ENCODE measurements at places on chromosomes 2 and 18.
A peak's percentile ranks its signal among the peaks of the same experiment; 100 is the strongest.

- DNase-seq: no peak
Measured at GRCh38 chr2:230000118-230000841, 68.4 kb downstream of the SLC16A14 start.

GRCh38 chr18:36536426-36536825 lies 238.9 kb downstream of the FHOD3 start:
- DNase-seq: no peak

DNA sequence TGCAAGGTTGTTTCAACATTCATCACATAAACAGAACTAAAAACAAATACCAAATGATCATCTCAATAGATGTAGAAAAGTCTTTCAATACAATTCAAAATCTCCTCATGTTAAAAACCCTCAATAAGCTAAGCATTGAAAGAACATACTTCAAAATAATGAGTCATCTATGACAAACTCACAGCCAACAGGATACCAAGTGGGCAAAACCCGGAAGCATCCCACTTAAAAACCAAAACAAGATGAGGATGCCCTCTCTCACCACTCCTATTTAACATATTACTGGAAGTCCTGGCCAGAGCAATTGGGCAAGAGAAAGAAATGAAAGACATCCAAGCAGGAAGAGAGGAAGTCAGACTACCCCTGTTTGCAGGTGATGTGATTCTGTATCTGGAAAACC lies 992.2 kb upstream of the PIK3C3 start:
- no peak for DNase-seq

- DNase-seq: no peak
Measured at GRCh38 chr18:24006712-24007313, 7.7 kb upstream of the TTC39C start.

DNA sequence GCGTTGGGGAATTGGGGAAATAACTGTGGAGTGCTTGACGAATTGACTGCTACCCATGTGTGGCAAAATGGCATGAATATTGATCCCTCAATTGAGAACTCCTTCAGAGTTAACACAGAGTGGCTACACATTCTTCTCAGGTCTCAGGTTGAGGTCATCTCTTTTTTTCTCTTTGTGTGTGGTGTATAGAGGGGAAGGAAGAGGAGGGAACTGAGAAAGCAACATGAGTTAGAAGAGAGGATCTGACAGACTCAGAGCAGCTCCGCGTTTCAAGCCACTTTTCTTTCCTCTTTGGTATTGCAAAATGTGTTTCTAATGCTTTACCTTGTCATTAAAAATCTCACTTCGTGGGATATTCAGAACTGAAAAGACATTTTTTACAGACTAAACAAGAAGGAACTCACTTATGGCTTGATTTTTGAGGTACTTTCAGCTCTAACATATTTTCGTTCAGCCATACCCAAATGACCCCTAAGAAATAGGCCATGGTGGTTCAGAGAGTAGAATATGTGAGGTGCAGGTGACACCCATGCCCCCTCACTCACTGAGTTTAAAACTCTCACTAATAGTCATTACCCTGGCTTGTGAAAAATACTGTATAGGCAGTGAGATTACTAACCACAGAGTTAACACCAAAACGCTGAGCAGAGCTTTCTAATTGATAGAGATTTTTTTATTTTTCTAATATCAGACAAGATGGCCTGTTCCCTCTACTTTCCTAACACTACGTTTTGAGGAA lies 22.5 kb downstream of the STAT4 start:
- DNase-seq: no peak

GRCh38 chr2:37585295-37585908 lies 86.0 kb downstream of the CDC42EP3 start:
- no peak for DNase-seq

DNA sequence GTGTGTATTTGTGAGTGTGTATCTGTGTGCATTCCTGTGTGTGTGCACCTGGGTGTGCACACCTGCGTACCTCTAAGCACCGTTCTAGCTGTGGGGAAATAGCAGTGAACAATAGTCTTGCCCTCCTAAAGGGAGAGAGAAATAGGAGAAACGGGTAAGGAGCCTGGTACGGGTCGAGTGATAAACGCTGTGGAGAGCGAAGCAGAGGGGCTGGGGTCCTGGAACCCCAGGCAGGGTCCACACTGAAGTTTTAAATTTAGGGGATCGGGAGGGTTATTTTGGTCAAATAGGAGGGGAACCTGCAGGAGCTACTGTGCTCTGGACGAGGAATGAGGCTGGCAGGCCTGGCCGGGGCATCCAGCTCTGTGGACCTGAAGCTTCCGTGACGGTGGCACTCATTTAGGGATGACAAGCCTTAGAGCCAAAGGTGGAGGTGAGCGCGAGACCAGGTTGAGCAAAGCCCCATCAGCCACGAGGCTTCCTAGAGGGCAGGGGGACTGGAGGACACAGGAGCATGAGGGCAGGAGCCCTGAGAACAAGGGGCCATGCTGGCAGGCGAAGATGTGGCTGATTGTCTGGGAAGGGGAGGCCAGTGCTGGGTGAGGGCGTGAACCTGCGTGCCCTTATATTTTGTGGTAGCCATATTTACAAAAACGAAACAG lies 188.0 kb downstream of the RTP5 start:
- no peak for DNase-seq

DNA sequence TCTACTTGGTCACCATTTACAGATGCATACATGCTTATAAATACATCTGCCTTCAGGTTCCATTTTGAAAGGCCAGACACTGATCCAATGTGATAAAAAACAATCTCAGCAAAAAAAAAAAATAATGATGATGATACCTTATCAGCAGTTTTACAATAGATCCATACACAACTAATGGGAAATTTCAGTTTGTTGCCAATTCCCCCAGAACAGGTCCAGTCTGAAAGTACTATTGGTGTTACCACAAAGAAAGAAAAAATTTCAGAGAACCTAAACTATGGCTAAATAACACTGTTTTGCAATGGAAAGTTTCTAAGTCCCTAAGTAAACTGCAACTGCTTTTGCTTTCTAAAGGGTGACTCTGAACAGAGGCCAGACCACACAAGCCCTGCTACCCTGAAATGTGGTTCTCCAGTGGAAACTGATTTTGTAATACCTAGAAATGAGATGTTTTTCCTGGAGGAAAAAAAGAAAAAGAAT lies 54.1 kb downstream of the LPIN2 start:
- DNase-seq: no peak

DNA sequence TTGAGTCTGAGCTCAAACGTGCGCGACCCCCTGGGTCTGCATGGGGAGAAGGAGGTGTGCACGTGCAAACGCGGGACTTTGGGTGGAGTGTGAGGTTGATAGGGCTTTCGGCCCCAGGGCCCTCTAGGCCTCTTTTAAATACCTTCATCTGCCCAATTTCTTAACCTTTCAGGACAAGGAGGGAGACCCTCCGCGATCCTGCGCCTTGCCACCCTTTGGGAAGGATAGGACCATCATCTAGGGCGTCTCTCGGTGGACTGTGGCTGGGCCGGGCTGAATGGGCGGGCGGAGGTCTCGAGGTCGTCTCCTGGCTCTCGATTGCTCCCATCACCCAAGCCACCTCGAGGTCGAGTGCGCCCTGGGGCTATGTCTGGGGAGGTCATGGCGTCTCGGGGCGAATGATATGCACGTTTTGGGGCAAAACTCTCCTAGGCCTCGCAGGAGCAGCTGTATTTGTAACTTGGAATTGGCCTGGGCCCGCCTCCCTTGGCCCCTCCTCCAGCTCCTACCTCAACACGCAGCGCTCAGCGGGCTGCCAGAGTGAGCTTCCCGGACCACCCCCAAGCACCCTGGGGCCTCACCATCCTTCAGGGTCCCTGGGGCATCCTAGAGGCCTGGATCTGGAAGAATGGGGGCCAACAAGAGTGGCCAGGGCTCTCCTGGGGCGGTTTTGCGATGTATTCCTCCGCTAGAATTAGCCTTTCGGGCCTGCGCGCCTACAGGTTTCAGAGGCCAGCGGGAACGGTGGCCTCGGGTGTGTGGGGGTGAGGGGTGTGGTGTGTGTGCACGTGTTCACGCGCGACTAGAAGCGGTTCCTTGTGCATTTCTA lies 8.7 kb upstream of the SIX3 start:
- DNase-seq: no peak

- DNase-seq: no peak
Measured at GRCh38 chr2:227147023-227147422, 17.0 kb downstream of the COL4A4 start.

- no peak for DNase-seq
Measured at GRCh38 chr2:151733771-151734672, at the start of gene NEB. TSS of gene NEB (minus strand) at chr2:151734476. CDS start at chr2:151733156, 1,320 bp downstream.

DNA sequence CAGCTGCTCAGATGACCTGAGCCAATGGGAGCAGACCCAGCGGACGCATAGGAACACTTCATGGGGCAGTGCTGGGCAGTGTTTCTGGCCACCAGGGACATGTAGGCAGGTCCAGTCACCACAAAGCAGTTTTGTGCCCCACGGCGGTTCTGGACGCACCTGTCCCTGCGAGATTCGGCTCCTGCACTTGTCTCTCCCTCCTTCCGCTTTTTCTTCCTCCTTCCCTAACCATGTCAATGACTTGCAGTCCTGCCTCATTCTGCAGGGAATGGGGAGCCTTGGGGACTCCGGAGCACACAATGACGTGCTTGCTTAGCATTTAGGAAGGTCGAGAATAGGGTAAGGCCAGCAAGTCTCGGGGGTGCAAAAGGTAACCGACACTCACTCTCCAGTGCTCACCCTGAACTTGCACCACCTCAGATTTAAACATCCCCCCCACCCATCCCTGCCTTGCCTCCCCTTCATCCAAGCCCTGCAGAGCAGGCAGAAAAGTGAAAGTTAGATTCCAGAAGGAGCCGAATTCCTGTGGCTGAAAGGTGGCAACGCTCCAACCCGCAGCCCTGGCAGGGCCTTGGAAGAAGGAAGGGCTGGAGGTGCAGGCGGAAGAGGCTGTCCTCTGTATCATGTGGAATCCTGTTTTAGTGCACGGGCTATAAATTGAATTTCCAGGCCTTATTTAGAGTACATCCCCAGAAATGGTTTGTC lies 40.5 kb upstream of the ATG16L1 start:
- peak; percentile 37 for DNase-seq

GRCh38 chr2:11990576-11990975 lies 244.1 kb downstream of the LPIN1 start:
- no peak for DNase-seq

DNA sequence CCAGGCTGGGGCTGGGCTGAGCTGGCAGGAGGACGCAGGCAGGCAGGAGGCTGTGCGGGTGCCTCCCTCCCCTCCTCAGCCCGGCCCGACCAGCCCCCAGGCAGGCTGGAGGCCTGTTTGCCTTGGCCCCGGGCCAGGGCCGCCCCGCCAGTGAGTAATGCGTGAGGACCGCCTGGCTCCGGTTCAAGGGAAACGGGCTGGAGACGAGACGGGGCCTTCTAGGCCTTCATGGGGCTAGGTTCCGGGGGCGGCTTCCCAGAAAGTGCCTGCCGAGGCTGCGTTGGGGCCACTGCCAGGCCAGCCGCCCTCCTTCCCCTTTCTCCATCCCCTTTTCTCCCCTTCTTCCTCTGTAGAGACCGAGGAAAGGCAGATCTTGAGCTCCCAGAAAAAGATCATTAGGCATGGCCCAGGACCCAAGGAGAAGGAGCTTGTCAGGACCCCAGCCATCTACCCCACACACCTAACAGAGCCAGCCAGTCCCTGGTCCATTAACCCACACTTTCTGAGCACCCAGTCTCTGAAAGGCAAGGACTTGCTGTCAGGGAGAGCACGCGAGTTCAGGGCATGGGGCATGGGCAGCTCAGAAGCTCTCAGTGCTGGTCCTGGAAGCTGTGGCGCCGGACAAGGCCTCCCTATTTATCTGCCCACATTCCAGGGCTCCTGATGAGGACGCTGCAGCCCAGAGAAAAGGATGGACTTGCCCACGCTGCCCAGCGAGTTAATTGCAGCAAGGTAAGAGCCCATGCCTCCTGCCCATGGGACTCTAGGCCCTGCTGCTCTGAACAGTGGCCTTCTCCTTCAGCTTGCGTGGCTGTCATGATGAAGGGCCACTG lies 48.5 kb downstream of the SMAD7 start:
- DNase-seq: no peak

DNA sequence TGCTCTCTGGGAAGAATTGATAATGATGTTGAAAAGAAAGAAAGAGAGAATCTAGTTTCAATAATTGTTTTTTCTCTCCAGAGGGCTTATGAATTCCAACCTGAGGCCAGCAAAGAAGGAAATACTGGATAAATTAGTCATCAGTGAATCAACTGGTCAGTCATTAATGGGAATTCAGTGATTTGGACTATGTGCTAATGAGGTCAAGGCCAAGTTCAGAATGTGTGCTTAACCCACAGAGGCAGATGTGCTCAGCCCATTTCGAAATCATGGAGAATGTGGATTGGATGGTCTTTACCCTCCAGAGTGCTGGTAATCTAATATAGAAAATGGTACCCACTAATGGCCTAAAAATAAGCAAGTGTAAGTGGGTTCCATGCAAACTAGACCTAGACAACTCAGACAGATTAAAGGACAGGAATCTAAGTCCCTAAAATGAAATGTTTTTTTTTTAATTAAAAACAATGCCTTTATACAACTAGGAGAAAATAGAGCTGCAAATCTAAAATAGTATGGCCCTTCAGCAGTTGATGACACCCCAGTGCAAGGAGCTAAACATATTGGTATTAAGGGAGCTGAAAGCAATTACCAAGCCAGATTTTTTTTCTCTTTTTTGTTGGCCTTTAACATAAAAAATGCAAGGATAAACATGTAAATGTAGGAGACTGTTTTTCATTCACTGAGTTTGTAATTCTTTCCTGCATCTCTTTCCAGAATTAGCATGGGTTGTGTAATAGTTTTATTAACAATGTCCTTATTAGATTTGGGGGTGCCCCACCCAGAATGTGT lies 296.9 kb downstream of the SATB2 start:
- no peak for DNase-seq

GRCh38 chr2:240646176-240646899 lies 21.1 kb downstream of the GPR35 start:
- DNase-seq: no peak

GRCh38 chr2:2926858-2927175 lies 450.8 kb downstream of the EIPR1 start:
- no peak for DNase-seq

GRCh38 chr2:70349921-70350685 lies 48.2 kb upstream of the FAM136A start:
- no peak for DNase-seq

DNA sequence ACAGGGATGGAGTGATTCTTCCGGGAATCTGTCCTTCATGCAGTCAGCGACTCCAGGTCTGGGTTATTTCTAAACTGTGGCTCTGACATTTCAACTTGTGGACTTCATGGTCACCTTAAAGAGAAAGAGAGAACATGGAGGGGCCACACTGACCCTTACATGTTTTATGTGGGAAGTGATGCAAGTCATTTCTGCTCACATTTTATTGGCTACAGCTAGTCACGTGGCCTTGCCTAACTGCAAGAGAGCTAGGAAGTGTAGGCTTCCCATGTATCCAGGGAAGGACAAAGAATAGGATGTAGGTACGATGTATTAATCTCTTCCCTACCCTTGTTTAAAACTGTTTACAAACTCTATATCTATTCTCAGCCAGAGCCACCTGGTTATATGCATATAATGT lies 30.3 kb upstream of the AFTPH start:
- no peak for DNase-seq

DNA sequence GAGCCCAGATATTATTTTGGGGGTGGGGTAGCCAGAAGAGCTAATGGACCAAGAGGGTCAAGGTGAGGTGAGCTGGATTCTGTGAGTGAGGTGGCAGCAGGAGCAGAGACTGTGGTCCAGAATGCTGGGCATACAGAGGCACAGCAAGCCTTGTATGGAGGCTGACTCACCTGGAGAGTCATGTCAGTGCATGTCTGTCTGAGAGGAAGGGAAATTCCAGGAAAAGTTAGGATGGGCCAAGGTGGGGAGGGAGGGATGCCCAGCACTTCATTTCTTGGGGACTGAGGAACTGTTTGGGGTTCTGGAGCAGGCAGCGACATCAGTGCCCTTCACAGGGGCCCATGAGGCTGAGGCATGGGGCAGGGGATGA lies 21.1 kb downstream of the PER2 start:
- no peak for DNase-seq

GRCh38 chr2:144703852-144704708 lies 184.2 kb upstream of the ZEB2 start:
- no peak for DNase-seq

Measured in cerebellum (tissue), 4 donors.